ENCODE measurements at places on chromosomes 16 and 17.

DNA sequence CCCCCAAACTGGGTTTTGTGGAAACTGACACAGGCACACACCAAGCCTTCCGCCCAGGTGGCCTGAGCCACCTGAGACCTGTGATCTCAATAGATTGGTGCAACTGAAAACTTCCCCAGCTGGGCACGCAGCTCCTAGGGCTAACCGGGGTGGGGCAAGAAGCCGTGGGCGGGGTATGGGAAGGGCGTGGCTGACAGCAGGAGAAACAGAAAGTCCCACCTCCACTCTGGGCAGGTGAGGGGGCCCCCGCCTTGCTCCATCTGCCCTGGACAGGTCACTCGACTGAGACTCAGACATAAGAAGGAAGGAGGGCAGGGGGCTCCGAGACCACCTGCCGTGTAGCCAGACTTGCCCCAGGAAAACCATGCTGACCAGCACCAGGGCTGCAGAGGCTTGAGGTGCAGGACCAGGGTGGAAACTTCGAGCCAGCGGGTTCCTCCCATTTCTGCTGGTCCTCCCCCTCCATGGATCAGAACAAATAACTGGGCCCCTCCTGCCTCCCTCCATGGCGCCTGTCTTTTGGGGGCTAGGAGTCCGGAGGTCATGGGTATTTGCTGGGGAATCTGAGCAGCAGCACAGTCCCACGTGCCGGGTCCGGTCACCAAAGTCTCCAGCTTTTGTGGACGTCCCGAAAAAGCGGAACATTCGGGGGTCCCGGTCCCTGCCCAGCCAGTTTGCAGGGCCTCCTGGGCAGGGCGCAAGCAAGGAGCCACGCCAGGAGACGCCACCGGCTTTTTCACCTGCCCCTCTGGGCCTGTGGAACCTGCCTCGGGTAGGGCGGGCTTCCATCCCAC, 1.3 kb downstream of the TIMP2 start:
- no peaks in the 10 kb centered on the region for H3K36me3 ChIP-seq
- peaks cover 6% of the 10 kb centered on the region for H3K27me3 ChIP-seq
- H3K4me3 ChIP-seq: peak overlapping the region; percentile 88
- peaks cover 6% of the 10 kb centered on the region for H3K4me1 ChIP-seq
- DNase-seq: peak; percentile 70

DNA sequence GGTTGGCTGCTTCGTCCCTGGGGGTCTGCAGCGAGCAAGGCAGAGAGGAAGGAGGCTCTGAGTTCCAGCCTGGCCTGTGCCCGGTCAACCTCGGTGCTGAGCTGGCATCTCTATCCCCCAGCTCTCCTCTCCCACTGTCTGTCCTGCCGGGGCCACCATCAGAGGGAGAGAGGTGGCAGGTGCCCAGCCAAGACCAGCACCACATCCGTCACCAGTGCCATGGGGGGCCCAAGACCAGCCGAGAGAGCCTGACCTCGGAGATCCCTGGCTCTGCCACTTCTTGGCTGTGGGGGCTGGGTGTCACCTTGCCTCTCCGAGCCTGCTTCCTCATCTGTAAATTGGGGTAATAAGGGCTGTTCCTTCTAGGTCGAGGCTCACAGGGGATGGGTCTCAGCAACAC, 560 bp upstream of the P2RX1 start:
- no peaks in the 10 kb centered on the region for H3K27me3 ChIP-seq
- H3K4me3 ChIP-seq: peak overlapping the region; percentile 80
- peaks cover 49% of the 10 kb centered on the region for H3K4me1 ChIP-seq
- DNase-seq: peak; percentile 35

DNA sequence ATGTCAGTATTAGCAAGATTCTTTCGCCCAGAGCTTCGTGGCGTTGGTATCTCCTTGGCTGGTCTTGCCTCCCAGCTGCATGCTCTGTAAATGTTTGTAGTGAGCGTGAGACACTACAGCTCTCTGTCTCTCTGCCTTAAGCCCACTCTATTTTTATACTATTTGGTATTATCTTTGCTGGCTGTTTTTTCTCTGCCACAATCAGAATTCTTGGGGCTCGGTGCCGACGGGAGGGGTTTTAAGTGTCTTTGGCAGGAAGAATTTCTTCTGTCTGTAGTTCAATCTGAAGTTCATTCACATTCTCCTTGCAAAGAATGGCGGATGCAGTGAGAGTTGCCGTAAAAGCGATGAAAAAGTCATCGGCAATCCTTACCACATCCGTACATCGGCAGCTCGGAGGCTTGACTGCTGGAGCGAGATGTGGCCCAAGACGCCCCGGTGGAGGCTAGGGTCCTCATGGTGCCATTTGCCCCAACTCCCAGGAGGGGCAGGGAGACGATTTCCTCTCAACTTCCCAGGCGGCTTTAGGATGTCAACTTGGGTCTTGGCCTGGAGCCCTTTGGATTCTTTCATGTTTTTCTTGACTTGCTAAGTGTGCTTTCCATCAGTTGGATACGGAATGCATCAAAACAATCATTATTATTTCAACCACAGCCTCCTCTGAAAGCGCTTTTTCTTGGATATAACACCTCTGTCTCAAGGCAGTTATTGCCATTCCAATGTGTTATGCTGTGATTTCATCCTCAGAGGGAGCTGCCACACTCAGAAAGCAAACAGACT, 132.3 kb upstream of the SDK2 start:
- no peak overlapping the region for H3K27ac ChIP-seq
- no peak for DNase-seq
- H3K4me3 ChIP-seq: no peak overlapping the region
- no peaks in the 10 kb centered on the region for H3K4me1 ChIP-seq

DNA sequence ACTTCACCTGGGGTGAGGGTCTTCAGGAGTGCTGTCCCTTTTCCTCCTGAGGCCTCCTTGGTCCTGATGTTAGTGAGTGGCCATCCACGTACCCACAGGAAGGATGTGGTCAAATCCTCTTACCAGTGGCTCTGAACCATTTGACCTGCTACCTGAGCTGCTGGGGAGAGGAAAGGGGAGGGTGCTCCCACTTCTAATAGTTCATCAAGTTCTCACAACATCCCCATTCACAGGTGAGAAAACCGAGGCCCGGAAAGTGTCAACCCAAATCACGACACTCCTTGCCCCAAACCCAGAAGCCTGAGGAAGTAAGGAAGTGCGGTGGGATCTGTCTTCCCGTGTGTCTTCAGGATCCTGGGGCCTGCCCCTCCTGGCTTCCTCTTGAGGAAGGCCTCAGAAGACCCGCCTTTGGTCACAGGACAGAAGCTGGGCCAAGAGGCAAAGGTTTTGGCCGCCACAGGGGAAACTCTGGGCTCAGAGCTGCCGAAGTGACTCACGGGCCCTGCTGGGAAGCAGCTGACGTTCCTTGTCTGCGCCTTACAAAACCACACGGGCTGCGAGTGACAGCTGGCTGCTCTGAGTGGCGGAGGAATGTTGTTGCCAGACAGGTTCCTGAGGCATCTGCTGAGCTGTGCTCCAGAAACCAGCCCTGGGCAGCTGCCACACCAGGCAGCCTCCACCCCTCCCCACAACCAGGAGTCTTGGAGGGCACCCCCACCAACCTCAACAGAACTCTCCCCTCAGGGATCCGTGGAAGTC, 13.9 kb upstream of the KIFC3 start:
- no peak overlapping the region for H3K27ac ChIP-seq
- H3K4me3 ChIP-seq: no peak overlapping the region
- no peaks in the 10 kb centered on the region for H3K4me1 ChIP-seq
- DNase-seq: no peak
- H3K27me3 ChIP-seq: peaks cover 18% of the 10 kb centered on the region
- no peaks in the 10 kb centered on the region for H3K36me3 ChIP-seq

DNA sequence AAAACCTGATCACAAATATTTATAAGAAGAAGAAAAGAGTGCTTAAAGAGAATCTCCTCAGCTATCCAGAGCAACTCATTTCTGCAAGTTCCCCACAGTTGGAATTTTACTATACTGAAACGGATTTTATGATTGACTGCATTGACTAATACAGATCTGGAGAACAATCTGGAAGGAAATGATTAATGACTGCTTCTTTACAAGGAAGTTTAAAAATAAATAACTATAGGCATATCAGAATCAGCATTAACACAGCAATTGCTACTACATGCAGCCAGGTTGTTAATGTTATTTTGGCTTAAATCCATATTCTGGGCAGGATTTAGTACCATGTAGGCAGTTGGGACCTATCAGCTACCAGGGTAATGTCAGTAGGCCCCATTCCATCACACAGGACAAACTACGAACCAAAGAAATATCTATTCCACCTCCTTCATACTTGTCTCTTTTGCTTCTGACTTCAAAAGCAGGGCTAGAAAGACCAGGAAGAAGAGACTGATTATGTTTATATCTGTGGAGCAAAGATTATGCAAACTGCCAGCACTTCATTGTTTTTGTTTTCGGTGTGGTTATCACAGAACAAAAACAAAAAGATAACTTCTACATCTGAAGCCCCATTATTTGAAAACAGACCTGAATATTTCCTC, 3.9 kb downstream of the SKAP1 start:
- H3K4me3 ChIP-seq: no peak overlapping the region
- H3K4me1 ChIP-seq: peaks cover 25% of the 10 kb centered on the region
- peaks cover 23% of the 10 kb centered on the region for H3K27me3 ChIP-seq

DNA sequence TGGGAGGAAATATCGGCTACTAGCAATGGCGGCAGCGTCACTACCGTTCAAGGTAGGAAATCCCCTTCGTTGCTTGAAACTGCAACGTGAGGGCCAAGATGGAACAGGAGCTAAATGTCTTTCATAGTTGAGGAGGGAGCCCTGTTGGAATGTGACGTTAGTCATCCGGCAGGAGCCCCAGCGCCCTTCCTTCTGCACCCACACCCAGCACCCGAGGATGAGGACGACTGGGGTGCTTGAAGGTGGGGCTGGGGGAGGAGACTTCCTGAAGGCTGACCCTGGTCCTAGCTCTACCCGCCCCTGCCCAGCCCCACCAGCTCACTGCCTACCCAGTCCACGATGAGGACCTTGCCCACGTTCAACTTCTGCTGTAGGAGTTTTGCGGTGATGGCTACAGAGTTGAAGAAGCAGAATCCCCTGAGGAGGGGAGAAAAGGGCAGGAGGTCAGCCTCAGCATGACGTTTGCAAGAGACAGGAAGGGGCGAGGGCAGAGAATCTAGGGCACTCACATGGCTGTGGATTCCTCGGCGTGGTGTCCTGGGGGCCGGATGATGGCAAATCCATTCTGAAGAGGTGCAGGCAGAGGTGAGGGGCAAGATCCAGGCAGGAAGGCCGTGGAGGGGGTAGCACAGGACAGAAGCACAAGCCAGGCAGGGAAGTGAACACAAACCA, 11.9 kb downstream of the G6PC3 start:
- no peak for DNase-seq
- no peaks in the 10 kb centered on the region for H3K27me3 ChIP-seq
- peaks cover 3% of the 10 kb centered on the region for H3K4me1 ChIP-seq
- peaks cover 22% of the 10 kb centered on the region for H3K36me3 ChIP-seq

- H3K27ac ChIP-seq: no peak overlapping the region
- peaks cover 16% of the 10 kb centered on the region for H3K4me1 ChIP-seq
- peak; percentile 46 for DNase-seq
- H3K36me3 ChIP-seq: peaks cover 2% of the 10 kb centered on the region
- no peaks in the 10 kb centered on the region for H3K27me3 ChIP-seq
These were observed 83.7 kb downstream of the N4BP1 start for GRCh38 chr16:48526058-48526957.

GRCh38 chr16:57062329-57062728, 30.1 kb upstream of the CPNE2 start:
- peaks cover 39% of the 10 kb centered on the region for H3K36me3 ChIP-seq
- DNase-seq: no peak
- peaks cover 12% of the 10 kb centered on the region for H3K4me1 ChIP-seq
- H3K4me3 ChIP-seq: no peak overlapping the region

DNA sequence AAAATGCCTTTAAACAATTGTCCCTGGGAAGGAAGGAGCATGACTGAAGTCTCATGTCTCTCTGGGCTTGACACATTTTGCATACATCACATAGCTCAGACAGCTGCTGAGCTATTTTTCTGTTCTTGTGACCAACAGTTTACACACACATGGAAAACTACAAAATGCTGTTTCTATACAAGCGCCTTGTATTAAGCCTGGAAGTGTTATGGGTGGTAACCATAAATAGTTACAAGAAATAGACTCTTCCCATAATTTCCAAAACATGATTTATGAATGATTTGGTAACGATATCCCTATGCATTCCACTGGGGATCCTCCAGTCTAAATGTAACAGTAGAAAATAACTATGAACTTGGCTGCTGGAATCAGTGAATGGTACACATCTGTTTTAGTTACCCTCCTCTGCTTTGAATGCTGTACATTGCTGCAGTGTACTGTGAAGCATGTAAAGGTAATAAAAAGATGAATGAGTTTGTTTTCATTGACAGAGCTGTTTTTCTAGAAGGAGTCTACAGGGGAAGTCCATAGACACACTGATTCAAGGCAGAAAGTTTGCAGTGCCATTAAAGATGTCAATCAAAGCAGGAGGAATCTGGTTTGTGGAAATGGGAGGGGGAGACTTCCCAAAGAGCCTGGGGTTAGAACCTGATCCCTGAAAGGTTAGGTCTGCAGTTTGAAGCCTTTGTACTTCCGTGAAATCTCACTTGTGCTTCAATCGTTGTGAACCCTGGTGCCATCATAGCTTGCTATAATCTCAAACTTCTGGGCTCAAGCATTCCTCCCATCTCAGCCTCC, 5.0 kb downstream of the ACSF2 start:
- peaks cover 5% of the 10 kb centered on the region for H3K36me3 ChIP-seq
- peak overlapping the region; percentile 60 for H3K27ac ChIP-seq
- DNase-seq: no peak
- no peaks in the 10 kb centered on the region for H3K27me3 ChIP-seq

DNA sequence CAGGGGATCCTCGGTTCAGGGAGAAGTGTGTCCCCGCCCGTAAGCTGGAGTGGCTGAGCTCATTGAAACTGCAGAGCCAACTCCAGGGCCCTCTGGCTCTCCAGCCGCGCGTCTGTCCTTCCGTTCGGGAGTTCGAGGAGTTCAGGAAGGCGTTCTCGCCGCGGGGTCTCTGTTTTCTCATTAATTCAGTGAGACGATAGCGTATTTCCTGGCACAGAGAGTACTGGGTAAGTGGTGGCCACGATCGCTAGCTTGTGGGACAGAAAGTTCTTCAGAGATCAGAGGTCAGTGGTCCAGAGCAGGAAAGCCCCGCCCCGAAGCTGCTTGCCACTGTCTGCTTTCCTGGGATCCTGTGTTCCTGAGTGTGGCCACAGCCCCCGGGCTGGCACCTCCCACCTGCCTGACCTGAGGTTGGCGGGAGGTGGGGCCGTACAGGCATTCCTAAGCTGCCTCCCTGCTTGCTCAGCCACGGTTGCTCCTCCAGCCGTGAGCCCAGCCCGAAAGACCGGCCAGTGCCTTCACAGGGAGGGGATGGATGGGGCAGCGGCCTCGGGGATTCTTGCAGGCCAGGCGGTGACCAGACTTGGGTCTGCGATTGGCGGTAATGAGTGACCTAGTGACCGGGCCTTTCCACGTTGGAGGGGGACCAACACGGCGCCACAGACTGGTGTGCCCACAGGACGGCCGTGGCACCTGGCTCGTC, 8.9 kb downstream of the BAIAP2 start:
- DNase-seq: no peak
- no peak overlapping the region for H3K27ac ChIP-seq
- H3K36me3 ChIP-seq: no peaks in the 10 kb centered on the region
- no peaks in the 10 kb centered on the region for H3K4me1 ChIP-seq
- peaks cover 25% of the 10 kb centered on the region for H3K27me3 ChIP-seq
- no peak overlapping the region for H3K4me3 ChIP-seq

GRCh38 chr16:48025359-48025758, 130.4 kb downstream of the ABCC12 start:
- H3K4me1 ChIP-seq: no peaks in the 10 kb centered on the region
- H3K36me3 ChIP-seq: no peaks in the 10 kb centered on the region
- no peak for DNase-seq
- H3K27ac ChIP-seq: no peak overlapping the region
- H3K27me3 ChIP-seq: peaks cover 12% of the 10 kb centered on the region
- no peak overlapping the region for H3K4me3 ChIP-seq

GRCh38 chr16:85759136-85759535, 8.2 kb upstream of the C16orf74 start:
- H3K36me3 ChIP-seq: no peaks in the 10 kb centered on the region
- peaks cover 51% of the 10 kb centered on the region for H3K4me1 ChIP-seq
- peak overlapping the region; percentile 40 for H3K4me3 ChIP-seq
- no peak for DNase-seq
- H3K27me3 ChIP-seq: no peaks in the 10 kb centered on the region
